GM19239 (cell line): ENCODE measurements at places on chromosomes 1 and 21.

DNA sequence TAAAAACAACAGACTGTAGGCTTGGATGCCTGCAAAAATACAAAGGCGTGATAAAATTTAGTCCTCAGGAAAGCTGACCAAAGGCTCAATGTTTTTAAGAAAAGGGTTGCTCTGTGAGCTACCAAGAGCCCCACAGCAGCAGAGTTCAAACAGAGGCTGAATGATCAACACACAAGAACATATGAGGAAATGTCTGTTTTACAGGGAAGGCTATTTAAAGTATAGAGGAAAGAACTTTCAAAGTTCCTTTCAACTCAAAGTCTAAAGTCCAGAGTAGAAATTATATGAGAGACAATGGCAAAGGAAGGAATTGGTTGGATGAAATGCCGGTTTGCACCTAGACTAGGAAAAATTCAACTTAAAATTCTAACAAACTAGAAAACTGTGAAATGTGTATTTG, 8.6 kb downstream of the CLSTN1 start:
- DNase-seq, result no peak

GRCh38 chr1:178593515-178593914, 80.6 kb downstream of the TEX35 start:
- DNase-seq, result no peak

GRCh38 chr1:64269558-64269884, 66.1 kb downstream of the UBE2U start:
- DNase-seq, result no peak

- no peak for DNase-seq
These were observed 155.9 kb upstream of the HMCN1 start for GRCh38 chr1:185578293-185578692.

DNA sequence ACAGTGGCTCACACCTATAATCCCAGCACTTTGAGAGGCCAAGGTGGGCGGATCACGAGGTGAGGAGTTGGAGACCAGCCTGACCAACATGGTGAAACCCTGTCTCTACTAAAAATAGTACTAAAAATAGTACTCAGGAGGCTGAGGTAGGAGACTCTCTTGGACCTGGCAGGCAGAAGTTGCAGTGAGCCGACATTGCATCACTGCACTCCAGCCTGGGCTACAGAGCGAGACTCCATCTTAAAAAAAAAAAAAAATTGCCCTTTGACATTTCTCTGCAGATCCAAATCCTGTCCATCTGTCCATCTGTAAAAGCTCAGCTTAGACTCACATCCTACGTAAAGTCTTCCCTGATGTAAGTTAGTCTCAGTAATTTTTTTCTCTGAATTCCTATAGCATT, 6.2 kb upstream of the NCF2 start:
- no peak for DNase-seq
